Activated naive CD4-positive, alpha-beta T cell (primary cell): ENCODE measurements at places on chromosomes 1 and 21.

DNA sequence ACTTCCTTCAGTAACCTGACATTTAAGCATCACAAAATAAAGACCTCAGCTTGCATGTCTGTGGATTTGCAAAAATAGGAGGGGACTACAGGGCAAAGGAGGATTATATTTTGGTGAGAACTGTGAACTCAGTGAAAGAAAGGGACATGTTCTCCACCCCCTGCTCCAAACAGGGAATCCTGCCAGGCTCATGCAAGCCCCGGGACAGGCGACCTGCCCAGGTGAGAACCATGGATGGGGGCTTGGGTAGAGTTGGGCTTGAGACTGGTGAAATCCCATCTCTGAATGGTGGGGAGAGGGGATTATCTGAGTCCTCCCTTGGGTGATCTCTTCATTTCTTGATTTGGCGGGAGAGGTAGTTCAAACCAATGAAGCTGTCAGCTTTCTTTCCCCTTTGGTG, 110.1 kb downstream of the SUSD4 start:
- no peak for DNase-seq

DNA sequence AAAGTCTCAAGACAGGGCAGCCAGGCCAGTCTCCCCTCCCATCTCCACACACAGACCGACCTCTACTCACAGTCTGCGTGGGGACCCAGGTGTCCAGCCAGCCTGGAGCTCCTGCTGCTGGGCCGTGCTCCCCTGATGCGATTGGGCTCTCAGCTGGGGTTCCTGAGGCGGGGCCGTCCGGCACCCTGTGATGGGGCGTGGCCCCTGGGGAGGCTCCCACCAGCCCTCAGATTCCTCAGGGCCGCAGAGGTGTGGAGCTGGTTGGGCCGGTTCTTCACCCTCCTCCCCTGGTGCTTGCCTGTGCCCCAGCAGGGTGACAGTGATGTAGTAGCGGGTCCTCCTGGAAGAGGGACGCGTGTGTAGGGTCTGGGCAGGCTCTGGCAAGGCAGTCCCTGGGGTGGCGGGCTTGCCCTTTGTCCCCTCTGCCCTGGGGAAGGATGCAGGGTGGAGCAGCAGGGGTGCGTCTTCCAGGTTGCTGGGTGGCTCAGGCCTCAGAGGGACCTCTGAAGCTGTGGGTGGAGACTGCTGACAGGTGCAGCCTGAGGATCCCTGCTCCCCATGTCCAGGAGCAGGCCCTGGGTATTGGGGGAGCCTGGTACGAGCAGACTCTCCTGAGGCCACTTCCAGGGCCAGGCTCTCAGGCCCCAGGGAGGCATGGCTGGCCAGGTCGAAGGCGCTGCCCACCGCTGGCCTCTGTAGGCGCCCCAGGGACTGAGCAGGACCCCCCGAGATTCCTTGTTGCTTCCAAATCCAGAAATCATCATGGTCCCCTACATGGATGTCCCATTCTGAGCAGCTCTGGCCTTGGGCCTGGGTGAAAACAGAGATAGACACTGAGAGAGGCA, at the start of gene CRYBG2:
TSS of gene CRYBG2 (minus strand) at position 155 of the 845 bp plus-strand sequence. CDS start 7,473 bp downstream, outside the sequence.
- no peak for DNase-seq

DNA sequence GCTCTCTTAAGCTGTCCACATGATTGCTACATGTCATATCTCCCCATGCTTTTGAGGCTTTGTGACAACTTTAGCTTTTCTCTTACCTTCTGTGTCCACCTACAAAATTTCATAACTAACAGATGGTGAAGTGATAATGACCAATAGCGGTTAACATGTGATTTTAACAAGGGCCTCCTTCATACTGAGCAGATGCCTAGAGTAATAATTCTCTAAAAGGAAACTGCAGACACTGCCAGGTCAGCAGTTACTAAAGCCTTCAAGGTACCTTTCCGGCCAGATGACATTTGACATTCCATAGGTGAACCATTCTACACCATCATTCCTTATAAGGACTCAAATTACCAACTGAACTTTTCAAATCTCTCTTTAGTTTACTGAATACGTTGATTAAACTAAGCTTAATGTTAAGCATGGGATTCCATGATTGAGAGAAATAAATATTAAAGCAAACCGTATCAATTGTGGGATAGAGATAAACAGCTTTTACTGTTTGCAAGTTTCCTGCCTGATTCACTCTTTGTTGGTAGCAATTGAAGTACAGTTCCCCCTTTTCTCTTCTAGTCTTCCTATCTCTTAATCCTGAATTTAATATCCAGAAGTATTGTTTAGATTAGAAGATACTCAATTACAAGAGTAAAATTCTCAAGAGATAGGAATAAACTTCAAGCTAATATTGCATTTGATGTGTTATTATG, 205.1 kb downstream of the PLA2G4A start:
- DNase-seq: no peak

DNA sequence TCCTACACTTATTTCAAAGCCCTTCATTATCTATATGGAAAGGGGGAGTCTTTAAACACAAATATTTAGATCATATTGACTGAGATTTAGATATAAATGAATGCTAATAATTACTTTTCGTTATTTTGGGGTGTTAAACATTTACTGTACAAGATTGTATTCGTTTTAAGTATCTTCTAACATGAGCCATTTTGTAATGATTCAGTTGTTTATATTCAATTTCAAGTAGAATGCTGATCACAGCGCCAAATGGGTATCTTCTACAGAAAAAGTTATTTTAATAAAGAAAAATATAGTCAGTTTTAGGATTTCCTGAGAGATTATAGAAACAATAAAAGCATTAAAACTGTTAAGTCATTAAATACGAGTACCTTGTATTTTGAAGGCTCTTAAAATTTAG, 104.5 kb upstream of the HNRNPU start:
- no peak for DNase-seq

- no peak for DNase-seq
These were observed 128.0 kb downstream of the TGFBR3 start for GRCh38 chr1:91757763-91758460.

- no peak for DNase-seq
These were observed 8.2 kb upstream of the FMOD start for GRCh38 chr1:203359010-203359571.
